Stimulated activated CD8-positive, alpha-beta memory T cell treated with anti-CD3 and anti-CD28 coated beads, Interleukin-7, amount 100 ng/mL, for 1 hour (primary cell): ENCODE measurements at places on chromosomes 13 and 19.

DNA sequence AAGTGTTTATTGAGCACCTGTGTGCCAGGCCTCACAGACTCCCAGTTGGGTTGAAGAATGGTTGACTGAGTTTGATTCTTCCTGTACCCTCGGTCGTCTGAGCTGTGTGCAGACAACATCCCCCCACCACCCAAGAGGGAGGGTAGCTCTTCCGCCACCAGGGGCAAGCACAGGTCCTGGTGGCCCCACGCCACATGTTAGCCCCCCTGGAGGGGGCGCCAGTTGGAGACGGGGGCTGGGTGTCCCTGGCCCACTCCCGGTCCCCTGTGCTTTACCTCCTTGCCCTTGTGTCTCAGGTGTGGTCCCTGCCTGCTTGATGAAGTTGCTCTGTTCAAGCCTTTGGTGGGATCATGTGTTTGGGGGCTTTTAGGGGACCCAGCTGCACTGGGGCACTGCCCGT, 27.2 kb downstream of the COLGALT1 start:
- no peak for DNase-seq

GRCh38 chr19:42573642-42574041, 21.1 kb downstream of the CEACAM8 start:
- DNase-seq, result no peak

DNA sequence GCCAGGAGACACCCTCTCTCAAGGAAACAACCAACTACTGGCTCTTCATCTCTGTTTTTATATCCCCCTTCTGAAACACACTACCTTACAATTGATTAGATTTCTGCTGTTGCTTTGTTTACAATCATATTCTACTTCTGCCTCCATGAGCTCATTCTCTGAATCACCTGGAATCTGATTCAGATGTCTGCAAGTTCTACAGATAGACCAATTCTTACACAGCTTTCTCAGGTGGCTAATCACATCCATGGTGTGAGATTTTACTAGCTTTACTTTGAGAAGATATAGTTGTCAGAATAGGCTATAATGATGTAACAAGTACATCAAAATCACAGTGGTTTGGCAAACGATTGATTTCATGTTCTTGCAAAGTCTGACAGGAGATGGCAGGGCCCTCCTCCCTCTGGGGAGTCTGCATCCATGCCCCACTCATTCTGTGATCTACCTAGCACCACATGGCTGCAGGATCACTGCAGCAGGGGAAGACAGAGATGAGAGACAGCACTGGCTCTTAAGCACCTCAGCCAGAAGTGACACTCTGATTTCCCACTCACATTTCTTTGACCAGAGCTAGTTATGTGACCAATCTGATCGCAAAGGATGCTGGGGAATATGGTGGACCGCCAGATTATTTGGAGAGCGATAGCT, 243.7 kb downstream of the FOXO1 start:
- no peak for DNase-seq

DNA sequence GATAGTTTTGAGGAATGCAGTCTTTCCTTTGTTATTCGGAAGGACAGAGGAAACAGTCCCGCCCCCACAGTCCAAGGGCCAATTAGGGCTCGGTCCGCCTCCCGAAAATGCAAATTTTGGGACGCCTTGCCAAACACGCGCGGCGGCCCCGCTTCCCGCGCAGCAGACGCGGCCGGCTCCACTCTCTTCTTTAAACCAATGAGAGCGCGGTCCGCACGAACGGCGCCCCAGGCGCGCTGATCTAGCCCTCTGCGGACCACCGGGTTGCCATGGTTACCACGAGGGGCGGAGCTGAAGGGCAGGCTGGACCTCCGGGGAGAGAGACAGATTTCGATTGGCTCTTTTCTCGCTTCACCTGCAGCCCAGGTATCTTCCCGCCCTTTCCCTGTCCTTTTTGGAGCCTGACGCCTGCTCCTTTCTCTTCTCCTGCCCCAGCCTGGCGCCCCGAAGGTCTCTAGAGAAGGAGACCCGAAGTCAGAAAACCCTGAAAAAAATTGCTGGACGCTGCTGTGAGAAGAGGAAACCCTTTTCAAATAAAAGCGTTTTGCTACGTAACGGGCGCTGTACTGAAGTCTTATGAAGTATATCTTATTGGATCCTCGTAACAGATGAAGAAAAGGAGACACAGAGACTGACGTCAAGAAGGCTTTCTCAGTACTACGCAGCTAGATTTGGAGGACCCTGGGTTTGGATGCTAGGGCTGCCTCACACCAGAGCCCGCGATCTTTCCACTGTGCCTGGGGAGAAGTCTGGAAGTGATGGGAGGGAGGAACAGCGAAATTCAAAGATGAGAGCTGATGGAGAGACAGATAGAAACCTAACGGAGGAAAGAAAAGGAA, 2.0 kb downstream of the PTH2 start:
- DNase-seq, result no peak

GRCh38 chr13:84445776-84446175, 563.5 kb upstream of the SLITRK1 start:
- no peak for DNase-seq

DNA sequence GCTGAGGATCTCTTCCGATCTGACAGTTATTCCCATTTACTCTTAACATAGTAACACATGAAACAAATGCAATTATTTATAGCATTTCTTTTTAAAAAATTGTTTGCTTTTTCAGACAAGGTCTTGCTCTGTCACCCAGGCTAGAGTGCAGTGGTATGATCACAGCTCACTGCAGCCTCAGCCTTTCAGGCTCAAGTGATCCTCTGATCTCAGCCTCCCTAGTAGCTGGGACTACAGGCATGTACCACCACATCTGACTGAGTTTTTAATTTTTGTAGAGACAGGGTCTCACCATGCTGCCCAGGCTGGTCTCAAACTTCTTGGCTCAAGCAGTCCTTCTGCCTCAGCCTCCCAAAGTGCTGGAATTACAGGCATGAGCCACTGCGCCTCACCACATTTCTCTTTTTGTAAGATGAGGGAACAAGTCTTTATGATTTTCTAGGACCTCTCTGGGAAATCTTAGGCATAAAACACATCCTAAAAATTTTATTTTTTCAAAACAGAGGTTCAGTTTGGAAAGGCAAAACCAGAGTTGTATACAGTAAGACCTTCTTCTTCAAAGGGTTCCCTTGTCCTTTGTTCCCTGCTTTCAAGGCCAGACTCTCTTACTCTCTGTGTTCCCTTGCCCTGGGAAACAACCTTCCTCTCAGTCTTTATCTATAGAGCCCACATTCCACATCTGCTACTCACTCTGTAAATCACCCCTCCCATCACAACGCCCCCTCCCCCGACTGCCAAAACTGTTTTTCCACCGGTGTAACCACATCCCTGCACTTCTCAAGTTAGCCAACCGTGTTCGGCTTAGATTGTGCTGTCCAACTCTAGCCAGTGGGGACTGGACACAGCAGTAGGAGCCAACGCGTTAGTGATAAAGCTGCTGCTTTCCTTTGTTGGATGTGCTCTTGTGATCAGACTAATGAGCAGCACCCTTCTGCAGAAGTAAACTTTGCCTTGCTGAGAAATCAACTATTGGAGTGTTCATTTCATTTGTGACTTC, 56.2 kb downstream of the DHRS12 start:
- no peak for DNase-seq

DNA sequence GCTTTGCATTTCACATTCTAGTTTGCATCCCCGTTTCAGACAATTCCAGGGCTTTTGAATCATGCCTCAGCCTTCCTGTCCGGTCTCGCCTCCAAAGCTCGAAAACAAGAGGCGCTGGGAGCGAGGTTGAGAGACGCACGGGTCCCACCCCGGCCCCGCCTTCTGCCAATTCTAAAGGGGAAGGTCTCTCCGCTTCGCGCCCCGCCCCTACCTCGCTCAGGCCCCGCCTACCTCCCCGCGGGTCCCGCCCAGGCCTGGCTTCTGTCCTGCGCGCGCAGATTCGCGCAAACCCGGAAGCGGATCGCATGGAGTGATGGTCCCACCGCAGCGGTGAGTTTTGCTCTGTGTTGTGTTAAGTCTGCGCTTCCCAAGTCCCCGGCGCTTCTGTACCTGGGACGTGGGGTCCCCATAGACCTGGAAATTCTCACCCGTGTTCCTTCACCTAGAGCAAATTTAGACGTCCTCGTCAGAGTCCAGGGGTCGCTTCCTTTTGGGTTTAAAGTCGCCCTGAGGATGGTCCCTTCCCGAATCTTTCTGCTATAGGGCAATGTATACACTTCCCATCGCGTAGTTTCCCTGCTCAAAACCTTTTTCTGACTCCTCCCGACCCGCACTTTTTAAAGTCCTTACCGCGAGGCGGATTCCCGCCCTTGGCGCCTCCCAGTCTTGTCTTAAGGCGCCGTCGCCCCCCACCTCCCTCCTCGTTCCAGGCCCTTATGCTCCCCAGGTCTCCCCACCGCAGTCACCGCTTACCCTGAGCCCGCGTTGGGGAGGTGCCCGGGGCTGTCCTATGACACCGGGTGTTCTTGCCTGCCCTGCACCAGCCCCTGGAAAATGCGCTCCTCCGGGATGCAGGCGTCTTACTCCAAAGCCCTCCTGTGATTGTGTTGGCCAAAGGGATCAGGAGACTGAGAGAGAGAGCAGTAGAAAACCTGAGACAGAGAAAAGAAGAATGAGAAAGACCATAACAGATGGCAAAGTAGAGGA, at the start of gene ZNF845:
TSS of gene ZNF845 (plus strand) at position 287 of the 987 bp plus-strand sequence. CDS start 7,559 bp downstream, outside the sequence.
- peak; percentile 97 for DNase-seq

DNA sequence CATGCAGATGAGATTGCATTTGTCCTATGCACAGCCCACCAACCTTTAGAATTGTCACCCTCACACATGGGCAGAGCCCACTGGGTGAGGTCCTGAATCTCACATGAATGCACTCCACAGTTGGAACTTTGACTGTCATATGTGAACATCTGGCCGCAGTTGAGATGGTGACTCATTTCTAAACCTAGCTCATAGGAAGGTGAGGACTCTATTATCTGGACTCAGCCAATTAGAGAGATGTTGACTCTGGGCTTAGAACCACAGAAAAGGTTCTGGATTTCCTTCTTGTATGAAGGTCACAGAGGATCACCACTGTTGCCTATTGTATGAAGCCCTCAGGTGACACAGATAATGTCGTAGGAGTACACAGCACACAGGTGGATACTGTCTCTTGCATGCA, 25.6 kb upstream of the ZNF681 start:
- no peak for DNase-seq

DNA sequence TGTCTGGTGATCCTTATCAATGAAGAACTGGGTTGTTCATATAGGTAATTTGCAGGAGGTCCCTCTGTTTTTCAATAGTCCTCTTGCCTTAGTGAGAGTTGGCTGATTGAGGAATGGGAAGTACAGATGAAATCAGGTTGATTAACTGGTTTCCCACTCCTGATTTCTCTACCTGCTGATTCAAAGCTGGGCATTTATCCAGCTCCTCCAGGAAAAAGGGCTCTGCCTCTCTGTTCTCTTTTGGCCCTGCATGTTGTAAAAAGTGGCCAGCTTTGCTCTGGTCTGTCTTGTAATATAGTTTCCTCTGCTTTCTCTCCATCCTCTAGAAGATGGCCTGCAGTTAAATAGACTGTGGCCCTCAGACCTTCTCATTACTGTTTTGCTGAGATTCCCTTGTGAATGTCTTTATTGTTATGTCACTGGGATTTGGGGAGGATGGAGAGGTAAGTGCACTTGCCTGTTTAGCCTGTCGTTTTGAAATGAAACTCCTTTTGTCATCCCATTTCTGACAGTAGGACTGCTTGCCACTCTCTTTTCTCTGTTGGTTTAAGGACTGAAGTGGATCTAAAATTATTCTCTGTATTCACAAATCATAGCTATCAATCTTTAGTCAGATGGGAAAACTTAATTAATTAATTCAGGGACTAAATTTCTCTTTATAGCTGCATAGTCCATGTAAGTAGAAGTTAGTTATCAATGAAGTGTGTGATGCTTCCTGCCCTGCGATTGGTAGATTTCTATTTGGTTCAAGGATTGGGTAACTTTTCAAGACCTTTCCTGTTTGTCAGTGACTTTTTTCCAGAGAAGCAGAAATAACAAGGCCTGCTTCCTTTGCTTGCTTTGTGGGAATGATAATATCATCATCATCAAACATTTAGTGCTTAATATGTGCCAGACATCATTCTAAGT, 28.5 kb downstream of the GARRE1 start:
- no peak for DNase-seq

GRCh38 chr19:44141191-44142058, at the start of gene ZNF234:
Gene ZNF234 (plus strand): TSS chr19:44141554. CDS start chr19:44144633, 3,079 bp downstream.
- peak; percentile 51 for DNase-seq

GRCh38 chr19:47450478-47450877, 21.2 kb downstream of the SLC8A2 start:
- no peak for DNase-seq

DNA sequence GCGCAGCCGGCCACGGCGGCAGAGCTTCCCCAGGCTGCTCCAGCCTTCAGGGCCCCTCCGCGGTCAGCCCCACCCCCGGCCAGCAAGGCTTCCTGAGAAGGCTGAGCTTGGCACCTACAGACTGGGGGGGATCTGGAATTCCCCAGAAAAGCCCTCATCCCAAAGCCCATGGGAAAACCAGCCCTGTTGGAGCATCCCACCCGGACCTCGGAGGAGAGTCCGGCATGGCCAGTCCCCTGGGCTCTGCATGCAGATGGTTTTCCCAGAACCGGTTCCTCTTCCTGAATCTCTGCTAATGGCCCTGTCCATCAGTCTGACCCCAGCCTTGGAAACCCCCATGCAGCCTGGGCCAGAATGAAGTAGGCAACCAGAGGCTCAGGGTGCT, 10.3 kb downstream of the RASA3 start:
- no peak for DNase-seq

DNA sequence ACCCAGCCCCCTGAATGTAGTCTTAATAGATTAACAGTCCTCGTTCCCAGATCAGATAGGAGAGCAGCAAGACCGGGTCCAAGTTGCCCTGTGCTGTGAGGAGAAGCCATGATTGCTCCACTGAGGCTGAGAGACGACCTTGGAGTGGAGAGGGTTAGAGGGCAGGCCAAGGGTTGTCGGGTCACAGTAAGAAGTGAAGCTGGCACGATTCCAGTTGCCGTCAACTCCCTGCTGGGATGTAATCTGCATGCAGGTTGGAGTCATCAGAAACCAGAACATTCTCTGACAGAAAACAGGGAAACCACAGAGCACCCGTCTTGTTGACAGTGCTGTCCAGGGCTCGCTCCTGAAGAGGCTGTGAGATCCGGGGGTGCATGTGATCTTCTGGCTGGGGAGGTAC, 19.0 kb upstream of the ATP11A start:
- DNase-seq, result no peak

GRCh38 chr19:23101241-23101640, 15.6 kb upstream of the ZNF730 start:
- no peak for DNase-seq

- no peak for DNase-seq
Observed at GRCh38 chr19:28531979-28532378, 681.0 kb downstream of the UQCRFS1 start.
